ENCODE measurements at places on chromosomes 4 and X. TPM values are rescaled to one million over a fixed set of nuclear protein-coding genes. Genes with fewer than 3 reads are reported as not detected.

- no peak for DNase-seq
- H3K27ac ChIP-seq, result no peak overlapping the region
- no peaks in the 10 kb centered on the region for H3K27me3 ChIP-seq
- H3K36me3 ChIP-seq, result no peaks in the 10 kb centered on the region
These were observed 1453.3 kb downstream of the PCDH18 start for GRCh38 chr4:136078976-136079375.

- H3K4me3 ChIP-seq, result no peak overlapping the region
- no peak overlapping the region for H3K27ac ChIP-seq
- no peak for DNase-seq
- peaks cover 10% of the 10 kb centered on the region for H3K27me3 ChIP-seq
- no peaks in the 10 kb centered on the region for H3K4me1 ChIP-seq
- H3K36me3 ChIP-seq, result no peaks in the 10 kb centered on the region
These were observed 162.2 kb downstream of the ZNF674 start for GRCh38 chrX:46383006-46383405.

DNA sequence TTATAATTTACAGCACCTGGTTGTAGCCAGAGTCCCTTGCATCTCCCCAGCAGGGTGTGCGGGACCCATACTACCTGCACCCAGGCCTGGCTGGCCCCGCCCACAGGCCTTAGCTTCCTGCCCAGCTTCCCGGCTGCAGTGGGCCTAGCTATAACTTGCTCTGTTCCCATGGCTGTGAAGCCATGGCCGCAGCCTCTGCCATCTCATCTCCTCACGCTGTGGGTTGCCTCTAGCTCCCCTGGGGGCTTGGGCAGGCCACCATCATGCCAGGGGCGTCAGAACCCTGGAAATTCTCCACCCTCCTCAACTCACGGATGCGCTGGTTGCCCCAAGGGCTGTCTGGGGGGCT lies 26.1 kb upstream of the SORBS2 start:
- no peaks in the 10 kb centered on the region for H3K27me3 ChIP-seq
- H3K4me1 ChIP-seq, result no peaks in the 10 kb centered on the region
- no peaks in the 10 kb centered on the region for H3K36me3 ChIP-seq
- no peak overlapping the region for H3K27ac ChIP-seq
- no peak for DNase-seq

The ITGB1BP2 gene
- total RNA-seq, result 7.3 TPM

DNA sequence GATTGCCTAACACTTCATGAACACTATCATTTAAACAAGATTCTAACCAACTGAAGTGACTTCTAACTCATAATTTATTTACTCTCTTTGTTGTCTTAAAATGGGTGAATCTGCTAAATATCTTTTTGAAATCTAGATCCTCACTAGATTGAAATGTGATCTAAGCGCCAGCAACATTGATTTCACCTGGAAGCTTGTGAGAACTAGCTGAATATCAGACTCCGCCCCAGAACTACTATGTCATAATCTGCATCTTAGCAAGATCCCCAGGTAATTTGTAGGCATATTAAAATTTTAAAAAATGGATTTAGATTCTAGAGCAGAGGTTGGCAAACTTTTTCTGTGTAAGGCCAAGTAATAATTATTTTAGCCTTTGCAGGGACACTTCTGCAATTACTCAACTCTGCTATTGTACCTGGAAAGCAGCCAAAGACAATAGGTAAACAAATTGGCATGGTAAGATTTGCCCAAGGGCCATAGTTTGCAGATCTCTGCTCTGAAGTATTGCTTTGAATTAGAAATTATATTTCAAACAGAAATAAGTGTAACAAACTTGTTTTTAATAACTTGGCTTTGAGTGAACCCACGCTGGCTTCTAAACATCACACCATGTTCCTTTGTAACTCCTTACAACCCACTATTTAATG lies 121.5 kb downstream of the REELD1 start:
- no peak overlapping the region for H3K27ac ChIP-seq
- no peak overlapping the region for H3K4me3 ChIP-seq
- no peaks in the 10 kb centered on the region for H3K36me3 ChIP-seq

GRCh38 chr4:124948976-124949597 lies 236.6 kb upstream of the ANKRD50 start:
- H3K27ac ChIP-seq, result no peak overlapping the region
- H3K27me3 ChIP-seq, result no peaks in the 10 kb centered on the region

DNA sequence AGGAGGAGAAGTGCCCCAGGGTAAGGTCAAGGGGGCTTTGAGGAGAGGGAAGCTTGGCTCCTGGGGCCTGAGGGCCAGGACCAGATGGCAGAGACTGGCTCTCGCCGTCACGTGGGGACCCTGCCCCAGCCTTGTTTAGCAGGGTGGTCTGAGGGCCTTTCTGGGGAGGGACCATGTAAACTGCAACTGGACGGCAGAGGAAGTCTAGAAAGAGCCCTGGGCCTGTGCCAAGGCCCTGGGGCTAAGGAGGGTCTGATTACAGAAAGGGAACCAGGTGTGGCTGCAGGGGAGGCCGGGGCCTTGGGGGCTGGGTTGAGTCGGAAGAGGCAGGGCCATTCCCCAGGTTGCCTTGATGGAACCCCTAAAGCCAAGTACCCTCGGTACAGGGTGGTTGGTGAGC lies 1.8 kb upstream of the HGFAC start:
- H3K4me1 ChIP-seq, result no peaks in the 10 kb centered on the region
- H3K27ac ChIP-seq, result no peak overlapping the region
- H3K4me3 ChIP-seq, result no peak overlapping the region
- H3K27me3 ChIP-seq, result no peaks in the 10 kb centered on the region
- no peaks in the 10 kb centered on the region for H3K36me3 ChIP-seq

The PLAC8 gene
- total RNA-seq, result 41.2 TPM
